ENCODE measurements at places on chromosomes 2 and 18.
A peak's percentile ranks its signal among the peaks of the same experiment; 100 is the strongest.

DNA sequence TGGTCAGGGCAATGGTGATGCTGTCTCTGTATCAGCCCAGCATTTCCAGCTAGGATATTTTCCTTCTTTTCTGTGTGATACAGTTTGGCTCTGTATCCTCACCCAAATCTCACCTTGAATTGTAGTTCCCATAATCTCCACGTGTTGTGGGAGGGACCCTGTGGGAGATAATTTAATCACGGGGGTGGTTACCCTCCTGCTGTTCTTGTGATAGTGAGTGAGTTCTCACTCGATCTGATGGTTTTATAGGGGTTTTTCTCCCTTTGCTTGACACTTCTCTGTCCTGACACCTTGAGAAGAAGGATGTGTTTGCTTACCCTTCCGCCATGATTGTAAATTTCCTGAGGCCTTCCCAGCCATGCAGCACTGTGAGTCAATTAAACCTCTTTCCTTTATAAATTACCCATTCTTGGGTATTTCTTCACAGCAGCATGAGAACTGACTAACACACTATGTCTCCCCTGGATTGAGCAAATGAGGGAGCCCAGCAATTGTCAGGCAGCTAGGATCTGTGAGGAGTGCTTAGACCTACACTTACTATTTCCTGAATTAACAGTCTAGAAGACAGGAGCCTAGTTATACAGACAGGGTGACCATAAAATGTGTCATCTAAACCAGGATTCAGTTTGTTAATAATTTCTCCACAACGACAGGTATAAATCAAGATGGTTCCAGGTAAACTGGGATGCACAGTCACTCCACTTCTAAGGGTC lies 6.0 kb downstream of the SCN2A start:
- DNase-seq = no peak

- DNase-seq = no peak
Observed at GRCh38 chr2:241314226-241315092, 1.0 kb downstream of the HDLBP start.

GRCh38 chr2:180790891-180791290 lies 189.5 kb upstream of the UBE2E3 start:
- no peak for DNase-seq

DNA sequence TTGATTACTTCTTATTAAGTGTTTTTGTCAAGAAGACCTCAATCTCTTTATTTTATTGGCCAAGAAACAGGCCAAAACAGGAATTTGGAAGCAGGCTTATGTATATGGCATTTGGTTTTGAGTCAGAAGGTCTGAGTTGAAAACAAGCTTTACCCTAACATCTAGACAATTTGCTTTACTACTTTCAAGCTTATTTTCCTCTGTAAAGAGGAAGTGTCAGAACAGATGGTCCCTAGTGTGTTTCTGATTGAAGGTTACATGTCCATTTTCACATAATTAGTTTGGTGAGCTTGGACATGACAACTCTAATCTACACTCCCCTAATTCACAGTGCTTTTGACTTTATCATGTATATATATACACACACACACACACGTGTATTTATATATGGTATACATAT lies 19.8 kb upstream of the MAP4K4 start:
- no peak for DNase-seq

DNA sequence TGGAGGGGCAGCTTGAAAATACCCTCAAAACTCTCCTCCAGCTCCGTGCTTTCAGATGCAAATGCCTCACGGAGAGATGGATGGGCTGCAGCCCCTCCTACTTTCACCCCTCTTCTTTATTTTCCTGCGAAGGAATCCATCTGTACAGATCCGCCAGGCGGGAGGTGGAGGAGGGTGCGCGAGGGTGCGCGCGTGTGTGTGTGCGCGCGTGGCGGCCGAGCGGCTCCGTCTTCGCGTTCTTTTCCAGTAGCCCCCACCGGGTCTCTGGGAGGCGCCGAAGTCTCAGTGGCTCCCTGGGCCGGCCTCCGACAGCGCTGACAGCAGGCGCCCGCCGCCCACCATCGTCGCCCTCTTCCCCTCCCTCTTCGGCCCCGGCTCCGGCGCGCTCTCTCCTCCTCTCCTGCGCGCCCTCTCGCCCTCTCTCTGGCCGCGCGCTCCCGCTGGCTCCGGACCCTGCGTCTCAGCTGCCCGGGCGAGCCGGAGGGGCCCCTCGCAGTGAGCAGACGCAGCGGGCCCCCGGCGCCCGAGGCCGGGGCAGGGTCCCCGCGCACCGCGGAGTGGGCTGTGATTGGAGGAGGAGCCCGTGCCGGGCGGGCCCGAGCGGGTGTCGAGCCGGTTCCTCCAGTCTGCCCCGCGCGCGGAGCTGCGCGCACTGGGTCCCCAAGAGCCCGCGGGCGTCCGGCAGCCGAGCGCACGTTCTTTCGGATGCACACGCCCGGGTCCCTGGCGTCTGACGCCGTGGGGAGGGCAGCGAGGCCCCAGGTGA lies at the start of gene CDH7:
TSS of gene CDH7 (plus strand) at position 624 of the 766 bp plus-strand sequence. CDS start 11,831 bp downstream, outside the sequence.
- peak; percentile 27 for DNase-seq

DNA sequence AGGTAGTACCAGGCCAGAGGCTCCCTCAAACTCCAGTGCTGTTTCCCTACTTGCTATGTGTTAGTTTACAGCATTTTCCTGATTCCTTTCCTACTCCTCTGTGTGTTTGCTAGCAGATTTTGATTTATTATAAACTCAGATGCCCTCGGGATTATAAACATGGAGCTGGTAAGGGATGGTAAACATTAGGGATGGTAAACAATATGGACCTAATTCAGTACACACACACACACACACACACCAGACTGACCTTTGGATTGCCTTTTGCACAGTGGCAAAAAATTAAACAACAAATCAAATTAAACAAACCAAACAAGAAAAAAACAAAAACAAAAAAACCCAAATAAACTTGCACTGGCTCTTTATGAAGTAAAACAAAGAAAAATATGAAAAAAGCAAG lies 55.4 kb upstream of the ACVR1 start:
- no peak for DNase-seq

DNA sequence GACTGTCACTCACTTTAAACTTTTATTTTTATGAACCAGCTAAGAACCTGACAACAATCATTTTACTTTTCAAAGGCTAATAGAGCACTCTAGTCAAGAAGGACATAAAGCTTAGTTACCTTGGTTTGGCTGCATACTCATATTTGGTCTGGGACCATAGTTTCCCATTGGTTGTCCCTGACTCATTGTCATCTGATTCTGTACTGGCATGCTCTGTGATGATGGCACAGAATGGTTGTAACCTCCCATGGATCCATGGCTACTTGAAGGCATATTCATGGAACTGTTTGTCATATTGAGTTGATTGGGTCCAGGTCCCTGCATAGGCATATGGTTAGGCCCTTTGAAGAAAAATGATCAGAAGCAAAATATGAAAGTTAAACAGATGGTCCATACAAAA lies 37.9 kb downstream of the SS18 start:
- DNase-seq = no peak

- DNase-seq = no peak
Observed at GRCh38 chr2:181241797-181242196, 215.4 kb upstream of the ITGA4 start.

GRCh38 chr2:120750488-120751210 lies 15.0 kb downstream of the GLI2 start:
- DNase-seq = no peak

DNA sequence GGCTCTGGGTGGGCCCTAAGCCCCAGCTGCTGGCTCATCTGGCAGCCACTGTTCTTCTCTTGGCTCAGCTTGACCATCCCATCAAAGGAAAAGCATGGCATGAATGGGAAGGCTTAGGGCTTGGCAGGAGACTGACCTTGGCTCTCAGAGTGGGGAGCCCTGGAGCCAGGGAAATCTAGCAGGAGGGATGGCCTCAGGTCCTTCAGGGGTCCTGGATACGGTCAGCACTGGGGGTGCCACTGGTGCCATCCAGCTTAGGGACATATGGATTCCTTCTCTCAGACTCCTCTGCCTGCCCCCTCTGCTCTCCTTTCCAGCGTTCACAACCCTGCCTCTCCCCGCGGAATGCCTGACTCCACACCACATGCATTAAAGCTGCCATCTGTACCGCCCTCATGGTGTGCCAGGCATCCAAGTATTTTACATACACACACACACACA lies 165.5 kb upstream of the HAAO start:
- DNase-seq = no peak

- no peak for DNase-seq
Observed at GRCh38 chr2:142220239-142220638, 89.4 kb upstream of the LRP1B start.

DNA sequence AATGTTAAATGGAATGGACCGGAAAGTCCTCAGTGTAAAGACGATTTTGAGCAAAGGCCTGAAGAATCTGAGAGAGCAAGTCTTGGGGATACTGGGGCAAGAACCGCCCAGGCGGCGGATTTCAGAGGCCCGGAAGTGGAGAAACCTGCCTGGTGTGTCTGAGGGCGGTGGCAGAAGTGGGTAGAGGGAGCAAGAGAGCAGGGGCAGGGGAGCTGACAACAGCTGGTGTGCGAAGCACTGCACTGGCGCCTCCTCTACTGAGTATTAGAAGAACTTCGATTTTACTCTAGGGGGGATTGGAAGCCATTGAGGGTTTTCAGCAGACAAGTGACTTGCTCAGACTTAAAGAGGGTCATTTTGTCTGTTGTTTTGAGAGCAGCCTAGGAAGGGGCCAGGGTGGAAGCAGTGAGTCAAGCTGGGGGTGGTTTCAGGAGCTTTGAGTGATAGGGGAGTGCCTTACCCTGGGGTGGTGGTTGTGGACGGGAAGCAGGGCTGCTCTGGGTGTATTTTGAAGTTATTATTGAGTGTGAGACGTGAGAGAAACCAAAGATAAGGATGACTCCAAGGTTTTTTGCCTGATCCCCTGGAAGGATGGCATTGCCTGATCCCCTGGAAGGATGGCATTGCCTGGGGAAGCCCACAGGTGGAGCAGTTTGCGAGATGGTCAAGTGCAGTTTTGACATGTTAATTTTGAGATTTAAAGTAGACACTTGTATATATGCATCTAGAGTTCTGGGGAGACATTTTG lies 52.5 kb downstream of the ZNF236 start:
- DNase-seq = no peak

GRCh38 chr2:68388358-68388757 lies 23.3 kb downstream of the PLEK start:
- no peak for DNase-seq
